Activated CD4-positive, CD25-positive, alpha-beta regulatory T cell (primary cell): ENCODE measurements at places on chromosomes 1 and 21.

- DNase-seq, result no peak
Observed at GRCh38 chr1:197320991-197321531, 53.0 kb downstream of the CRB1 start.

- DNase-seq, result no peak
Observed at GRCh38 chr1:170309389-170310013, 163.7 kb downstream of the NTMT2 start.

DNA sequence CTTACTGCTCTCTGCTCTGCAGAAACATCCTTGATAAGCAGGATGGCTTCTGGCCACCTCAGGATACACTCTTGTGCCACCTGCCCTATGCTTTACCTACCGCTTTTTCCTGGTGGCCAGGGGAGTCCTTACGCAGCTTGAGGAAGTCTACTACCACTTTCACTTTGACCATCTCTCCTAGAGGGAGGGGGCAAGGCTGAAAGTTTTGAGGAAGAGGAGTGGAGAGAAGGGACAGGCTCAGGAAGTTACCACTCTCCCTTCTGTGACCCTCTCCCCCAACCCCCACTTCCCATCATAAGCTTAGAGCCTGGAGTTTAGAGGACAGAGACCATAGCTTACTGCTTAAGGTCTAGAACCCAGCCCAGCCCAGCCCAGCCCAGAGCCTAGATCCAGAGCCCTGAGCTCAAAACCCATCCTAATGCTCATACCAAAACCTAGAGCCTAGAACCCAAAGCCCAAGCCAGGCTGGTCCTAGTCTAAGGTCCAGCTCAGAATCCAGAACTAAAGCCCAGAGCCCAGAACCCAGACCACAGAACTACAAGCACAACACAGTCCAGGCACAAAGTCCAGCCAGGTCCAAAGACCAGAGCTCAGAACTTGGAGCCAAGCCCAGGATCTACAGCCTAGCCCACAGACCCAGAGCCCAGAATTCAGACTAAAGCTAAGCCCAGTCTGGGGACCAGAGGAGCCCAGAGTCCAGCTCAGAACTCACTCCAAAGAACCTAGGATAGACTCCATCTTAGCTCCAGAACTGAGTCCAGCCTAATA, 18.0 kb upstream of the MFSD2A start:
- no peak for DNase-seq

GRCh38 chr1:30990591-30990990, 74.9 kb downstream of the PUM1 start:
- no peak for DNase-seq

DNA sequence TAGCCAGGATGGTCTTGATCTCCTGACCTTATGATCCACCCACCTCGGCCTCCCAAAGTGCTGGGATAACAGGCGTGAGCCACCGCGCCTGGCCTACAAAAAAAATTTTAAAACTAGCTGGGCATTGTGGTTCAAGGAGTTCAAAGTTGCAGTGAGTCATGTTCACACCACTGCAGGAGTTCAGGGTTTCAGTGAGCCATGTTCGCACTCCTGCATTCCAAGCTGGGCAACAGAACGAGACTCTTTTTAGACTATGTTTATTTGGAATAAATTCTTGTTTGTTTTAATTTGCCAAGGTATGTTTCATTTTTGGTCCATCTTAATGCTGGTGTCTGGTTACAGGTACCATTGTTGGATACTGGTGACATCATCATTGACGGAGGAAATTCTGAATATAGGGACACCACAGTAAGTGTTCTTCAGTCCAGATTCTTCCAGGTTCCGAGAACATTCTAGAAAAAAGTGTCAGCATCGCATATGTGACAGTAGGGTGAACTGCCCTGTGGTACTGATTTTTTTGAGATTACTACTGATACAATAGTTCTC, 3.9 kb downstream of the PGD start:
- no peak for DNase-seq

- DNase-seq, result no peak
Observed at GRCh38 chr1:82346141-82346540, 545.4 kb downstream of the ADGRL2 start.

DNA sequence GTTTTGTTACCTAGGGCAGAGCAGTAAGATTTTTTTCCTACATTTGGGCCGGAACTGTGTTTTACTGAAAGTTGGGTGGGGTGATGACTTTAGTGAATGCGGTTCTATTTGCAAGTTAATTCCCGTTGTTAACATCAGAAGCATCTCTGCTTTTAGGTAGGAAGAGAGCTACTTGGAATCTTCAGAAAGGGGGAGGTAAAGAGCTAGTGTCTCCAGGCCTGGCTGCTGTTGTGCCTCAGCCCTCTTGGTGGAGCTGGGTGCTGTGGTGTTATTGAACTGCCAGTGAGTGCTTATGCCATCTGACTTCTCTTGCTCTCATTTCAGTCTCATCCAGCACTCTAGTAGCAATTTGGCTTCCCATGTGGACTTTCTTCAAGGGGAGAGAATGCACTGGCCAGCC, 3.4 kb downstream of the KDM4A start:
- no peak for DNase-seq

DNA sequence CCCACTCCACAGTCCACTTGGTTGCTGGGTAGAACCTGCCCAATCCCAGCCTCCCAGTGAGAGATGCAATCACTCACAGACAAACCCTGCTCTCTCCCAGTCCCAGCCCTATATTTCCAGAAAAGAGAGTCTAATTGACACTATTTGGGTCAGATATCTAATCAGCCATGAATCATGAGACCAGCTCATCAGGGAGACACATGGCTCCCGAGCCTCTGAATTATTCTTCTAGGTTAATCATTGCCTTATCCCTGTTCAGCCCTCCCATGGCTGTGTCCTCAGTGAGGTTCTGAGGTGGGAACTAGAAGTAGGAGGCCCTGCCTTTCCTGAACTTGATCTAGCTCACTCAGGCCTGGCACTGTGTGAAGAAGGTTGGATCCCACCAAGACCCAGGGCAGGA, 49.9 kb upstream of the ZC3H12A start:
- DNase-seq, result no peak

- DNase-seq, result no peak
Observed at GRCh38 chr1:184552446-184552845, 165.6 kb downstream of the C1orf21 start.

DNA sequence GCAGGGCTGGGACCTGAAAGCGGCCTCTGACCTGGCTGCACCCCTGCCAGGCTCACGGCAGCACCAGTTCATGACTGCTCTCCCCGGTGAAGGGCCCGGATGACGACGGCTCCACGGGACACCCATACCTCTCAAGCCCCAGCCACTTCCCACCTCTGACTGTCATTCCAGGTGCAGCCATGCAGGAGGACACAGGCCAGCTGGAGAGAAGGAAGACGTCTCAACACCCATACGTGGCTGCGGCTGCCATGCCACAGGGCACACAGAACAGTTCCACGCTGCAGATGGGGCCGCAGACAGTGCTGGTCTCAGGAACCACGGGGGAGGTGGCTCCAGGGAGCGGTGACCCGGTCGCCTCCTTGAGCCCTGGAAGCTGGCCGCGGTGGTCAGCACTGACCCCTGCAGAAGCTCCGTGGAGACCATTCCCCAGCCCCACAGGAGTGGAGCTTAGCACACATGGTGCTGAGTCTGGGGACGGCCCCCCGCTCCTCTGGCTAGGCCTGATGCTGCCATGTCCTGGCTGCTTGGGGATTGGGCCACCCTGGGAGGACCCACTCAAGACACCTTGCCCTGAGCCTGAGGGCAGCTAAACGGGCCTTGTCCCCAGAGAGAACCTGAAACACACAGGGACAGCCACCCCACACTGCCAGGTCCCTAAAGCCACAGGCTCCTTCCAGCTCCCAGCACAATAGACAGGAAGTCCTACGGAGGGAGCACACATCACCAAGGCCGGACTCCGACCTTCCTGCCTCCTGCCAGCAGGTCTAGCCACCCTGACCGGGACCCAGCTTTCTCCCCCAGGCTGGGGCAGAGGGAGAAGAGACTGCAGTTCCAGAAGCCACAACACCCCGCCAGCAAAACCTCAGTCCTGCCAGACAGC, 8.6 kb downstream of the WNT9A start:
- DNase-seq, result no peak

DNA sequence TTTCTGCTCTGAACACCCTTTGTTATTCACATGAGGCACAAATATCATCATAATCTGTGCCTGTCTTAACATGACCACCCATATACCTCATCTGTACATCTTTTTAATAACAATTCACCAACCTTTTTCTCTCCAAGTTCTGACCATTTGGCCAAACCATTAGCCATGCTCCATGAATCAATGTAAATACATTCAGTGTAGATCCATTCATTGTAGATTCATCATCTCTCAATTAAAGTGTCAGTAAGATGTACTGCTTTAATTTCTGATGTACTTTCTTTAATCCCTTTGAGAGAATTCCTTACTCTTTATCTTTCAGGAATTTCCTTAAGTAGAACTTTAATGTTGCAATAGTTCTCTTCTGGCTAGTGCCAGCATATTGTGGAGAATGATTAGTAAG, 126.2 kb upstream of the LRRC7 start:
- no peak for DNase-seq

DNA sequence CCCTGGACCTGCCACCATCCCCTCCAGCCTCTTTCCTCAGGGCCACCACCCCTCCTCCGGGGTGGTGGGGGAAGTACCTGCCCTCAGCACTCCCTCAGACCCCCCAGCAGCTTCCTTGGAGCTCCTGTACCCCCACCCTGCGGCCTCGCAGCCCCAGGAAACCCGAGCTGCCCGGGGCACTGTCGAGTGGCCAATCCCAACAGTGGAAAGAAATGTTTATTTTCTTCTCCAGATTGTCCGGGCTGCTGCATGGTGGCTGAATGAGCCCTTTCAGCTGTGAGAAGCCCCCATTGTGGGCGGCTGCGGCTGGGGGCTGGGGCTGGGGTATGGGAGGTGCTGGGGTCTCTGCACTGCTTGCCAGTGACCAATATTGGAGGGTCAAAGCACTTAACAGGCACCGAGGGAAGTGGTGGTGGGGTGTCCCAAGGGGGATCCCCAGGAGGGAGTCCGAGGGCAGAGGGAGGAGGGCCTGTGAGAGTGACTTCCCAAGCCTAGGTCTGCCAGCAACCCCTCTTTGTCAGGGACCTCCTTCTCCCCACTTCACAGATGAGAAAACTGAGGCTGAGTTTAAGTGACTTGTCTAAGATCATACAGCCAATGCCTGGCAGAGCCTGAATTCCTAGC, 25.2 kb downstream of the RUNX3 start:
- no peak for DNase-seq

GRCh38 chr1:71743862-71744261, 538.5 kb downstream of the NEGR1 start:
- DNase-seq, result no peak

GRCh38 chr1:152018537-152018936, 18.3 kb downstream of the S100A11 start:
- no peak for DNase-seq

DNA sequence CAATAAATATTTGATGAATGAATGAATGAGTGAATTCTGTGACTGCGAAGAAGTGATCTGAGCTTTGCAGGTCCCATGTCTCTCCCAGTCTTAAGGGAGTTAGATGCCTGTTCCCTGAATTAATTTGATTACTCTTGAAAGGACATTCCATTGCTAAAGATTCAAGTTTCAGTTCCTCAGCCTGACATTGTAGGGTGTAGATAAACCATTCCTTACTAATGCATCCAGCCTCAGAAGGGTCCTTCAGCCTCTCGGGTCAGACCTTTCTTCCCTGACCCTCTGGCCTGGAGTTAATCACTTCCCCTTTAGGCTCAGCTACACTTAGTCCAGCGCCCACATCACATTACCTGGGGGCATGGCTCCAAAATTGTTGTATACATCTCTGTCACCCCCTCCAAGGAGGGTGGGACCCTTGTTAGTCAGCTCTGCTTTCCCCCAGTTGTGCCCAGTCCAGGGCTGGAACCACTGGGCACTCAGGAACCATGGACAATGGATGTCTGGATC, 2.6 kb downstream of the INSRR start:
- DNase-seq, result no peak

- DNase-seq, result no peak
Observed at GRCh38 chr1:41427122-41427913, 57.2 kb downstream of the EDN2 start.

DNA sequence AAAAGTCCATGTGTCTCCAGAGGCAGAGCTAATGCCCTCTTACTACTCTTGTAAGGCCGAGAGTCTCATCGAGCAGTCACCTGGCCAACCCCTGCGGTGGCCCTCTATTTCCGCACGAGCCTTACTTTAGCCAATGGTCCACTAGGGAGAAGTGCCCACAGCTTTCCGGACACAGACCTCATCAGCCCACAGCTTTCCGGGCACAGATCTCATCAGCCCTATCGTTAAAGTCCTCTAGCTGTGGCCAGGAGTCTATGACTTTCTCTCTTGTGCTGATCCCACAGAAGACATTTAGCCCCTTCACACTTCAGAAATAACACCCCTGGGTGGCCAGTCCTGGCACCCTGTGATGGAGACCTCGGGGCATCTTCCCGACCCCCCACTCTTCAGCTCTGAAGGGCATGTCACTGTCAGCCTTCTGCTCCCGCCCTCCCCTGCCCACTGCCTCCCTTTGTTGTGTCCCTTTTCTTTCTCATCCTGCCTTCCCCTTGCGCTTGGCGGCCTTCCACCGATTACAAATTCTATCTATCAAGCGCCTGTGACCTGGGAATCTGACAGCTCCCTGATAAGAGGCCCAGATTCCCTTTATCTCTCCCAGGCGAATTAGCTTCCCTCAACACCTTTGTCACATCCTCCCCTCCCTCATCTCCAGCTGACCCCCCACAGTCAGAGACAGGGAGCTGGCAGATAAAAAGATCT, 161.0 kb downstream of the PLXNA2 start:
- DNase-seq, result no peak

DNA sequence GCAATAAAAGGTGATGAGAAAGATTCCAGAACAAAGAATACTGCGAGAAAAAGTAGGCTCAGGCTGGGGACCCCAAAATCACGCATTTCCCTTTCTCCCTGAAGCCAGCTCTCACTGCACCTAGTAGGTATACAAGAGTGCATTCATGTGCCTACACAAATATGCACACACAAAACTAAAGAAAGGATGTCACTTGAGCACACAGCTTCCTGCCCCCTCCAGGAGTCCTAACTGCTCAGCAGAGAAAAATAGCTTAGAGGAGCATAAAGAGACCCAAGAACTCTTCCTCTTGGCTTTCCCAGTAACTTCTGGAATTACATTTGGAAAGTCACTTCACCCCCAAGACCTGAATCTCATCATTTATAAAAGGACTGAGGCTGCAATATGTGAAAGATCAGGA, 38.0 kb downstream of the JAK1 start:
- DNase-seq, result no peak
